Stimulated activated CD8-positive, alpha-beta memory T cell treated with anti-CD3 and anti-CD28 coated beads, Interleukin-15, amount 100 ng/mL, for 24 hours (primary cell): ENCODE measurements at places on chromosomes 5 and 9.

- no peak for DNase-seq
These were observed 3.3 kb downstream of the STKLD1 start for GRCh38 chr9:133379153-133380086.

DNA sequence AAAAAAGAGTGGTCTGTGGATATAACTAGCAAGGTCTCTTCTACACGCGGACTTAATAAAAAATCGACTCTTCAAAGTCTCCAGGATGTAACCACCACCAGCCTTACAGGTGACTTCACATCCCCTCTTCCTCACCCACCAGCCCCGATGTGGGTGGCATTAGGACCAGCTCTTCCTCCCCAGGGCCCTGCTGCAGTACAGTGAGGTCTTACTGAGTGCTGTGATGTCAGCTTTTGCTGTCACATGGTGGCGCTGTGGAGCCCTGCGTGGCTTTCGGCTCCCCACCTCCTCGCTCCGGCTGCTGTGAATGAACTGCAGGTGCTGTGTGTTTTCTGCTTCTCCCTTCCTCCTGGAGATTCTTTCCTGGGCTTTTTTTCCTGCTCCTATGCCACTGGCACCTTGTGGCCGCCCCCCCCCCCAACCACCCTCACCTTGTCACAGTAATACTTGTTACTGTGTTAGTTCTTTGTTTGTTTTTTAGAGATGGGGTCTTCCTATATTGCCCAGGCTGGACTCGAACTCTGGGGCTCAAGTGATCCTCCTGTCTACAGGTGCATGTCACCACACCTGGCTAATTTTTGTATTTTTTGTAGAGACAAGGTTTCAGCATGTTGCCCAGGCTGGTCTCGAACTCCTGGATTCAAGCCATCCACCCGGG lies 15.8 kb upstream of the RAPGEF1 start:
- DNase-seq, result peak; percentile 64

DNA sequence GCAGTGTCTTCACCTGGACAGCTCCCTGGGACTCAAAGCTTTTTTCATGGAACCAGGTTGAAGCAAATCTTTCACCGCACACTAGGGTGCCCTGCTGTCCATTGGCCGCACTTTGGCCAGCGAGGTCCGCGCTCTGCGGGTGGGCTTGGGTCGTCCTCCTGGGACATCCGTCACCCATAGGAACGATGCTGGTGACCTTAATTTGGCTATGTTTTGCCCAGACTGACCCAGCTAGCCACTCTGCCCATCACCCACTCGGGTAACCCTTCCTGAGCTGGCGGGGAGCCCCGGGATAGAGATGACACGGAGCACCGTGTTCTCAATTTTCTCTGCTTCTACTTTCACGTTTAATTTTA lies 25.9 kb downstream of the ZDHHC11B start:
- DNase-seq, result no peak

DNA sequence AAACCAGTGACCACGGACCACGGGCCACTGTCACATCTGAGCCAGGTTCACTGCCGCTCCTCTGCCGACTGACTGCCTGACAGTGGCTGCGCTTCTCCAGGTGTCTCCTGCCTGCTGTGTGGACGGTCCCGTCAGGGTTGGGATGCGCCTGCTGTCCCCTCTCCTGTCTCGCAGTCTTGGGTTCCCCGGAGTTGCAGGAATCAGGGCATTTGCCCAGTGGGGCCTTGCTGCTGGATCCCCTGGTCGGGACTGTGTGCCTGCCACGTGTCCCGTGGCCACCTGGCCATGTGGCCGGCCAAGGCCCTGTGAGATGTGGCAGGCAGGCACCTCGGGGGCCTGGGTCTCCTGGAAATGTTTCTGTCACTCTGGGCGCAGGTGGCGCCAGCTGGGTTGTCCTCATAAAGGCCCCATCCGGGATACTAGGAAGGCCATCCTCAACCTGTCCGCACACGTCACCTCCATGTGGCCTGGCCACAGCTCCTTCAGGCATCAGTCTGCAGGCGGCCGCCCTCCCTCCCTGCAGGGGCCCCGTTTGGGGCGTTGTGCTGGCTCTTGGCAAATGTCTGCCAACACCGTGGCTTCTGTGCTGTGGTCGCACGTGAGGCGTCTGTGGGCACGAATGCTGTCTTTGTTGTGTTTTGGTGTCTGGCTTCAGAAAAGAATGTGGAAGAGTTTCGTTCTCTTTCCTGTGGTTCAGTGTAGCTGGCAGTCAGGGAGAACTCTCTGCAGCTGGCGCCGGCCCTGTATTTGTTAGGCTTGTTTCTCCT lies 6.4 kb upstream of the TOR4A start:
- DNase-seq, result no peak

- DNase-seq, result no peak
These were observed 68.1 kb downstream of the AOPEP start for GRCh38 chr9:94794476-94795167.

DNA sequence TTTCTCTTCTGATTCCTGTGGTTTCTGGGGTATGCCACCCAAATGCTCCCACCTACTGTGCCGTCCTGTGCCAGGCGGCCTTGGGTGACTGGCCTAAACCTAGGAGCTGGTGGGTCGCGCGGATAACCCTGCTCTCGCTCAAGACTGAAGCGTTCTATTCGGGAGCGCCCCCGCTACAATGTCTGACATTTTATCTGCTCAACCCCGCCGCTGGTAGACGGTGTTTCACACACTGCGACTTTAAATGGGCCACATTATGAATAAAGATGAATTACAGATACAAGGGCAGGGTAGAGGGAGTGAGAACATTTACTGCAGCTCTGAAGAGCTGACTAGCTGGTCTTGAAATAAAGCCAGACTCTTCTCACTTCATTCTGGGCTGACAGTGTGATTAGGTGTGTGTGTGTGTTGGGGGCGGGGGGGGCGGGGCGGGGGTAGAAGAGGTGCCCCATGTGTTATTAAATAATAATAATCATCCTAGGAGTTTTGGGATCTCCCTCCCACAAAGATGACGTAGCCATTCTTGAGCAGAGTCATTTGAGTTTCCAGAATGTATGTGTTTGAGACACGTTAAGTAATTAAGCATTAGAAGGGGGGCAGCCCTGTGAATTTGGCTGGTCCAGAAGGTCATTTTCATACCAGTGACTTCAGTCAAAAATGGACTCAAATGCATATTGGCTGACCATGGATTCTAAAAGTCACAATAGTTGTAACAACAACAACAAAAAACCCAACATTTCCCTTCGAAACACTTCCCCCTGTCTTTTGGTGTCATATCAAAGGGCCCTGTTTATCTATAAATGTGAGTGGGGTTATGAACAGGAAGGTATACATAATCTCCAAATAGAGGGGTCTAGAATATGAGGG lies 1.0 kb upstream of the PTCH1 start:
- no peak for DNase-seq

DNA sequence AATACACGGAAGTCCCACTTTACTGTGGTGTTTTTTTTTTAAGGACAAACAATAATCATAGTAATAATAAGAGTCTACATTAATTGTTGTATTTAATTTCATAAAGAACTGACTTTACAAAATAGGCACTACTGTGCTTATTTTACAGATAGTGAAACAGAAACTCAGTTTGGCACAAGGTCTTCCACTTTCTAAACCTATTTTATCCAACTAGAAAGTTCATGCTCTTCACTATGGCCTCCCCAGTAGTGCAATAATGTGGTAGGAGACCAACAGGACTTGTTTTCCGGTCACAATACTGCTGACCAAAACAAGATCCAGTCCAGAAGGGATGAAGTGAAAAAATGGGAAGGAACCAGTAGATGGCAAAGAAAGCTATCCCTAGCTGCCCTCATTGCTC lies 531.6 kb downstream of the CAAP1 start:
- no peak for DNase-seq

- DNase-seq, result no peak
These were observed 18.6 kb upstream of the TMEM174 start for GRCh38 chr5:73154208-73155006.

GRCh38 chr9:100729336-100729895 lies 151.5 kb downstream of the CAVIN4 start:
- no peak for DNase-seq

GRCh38 chr5:60929024-60929423 lies 15.8 kb downstream of the ERCC8 start:
- DNase-seq, result no peak

DNA sequence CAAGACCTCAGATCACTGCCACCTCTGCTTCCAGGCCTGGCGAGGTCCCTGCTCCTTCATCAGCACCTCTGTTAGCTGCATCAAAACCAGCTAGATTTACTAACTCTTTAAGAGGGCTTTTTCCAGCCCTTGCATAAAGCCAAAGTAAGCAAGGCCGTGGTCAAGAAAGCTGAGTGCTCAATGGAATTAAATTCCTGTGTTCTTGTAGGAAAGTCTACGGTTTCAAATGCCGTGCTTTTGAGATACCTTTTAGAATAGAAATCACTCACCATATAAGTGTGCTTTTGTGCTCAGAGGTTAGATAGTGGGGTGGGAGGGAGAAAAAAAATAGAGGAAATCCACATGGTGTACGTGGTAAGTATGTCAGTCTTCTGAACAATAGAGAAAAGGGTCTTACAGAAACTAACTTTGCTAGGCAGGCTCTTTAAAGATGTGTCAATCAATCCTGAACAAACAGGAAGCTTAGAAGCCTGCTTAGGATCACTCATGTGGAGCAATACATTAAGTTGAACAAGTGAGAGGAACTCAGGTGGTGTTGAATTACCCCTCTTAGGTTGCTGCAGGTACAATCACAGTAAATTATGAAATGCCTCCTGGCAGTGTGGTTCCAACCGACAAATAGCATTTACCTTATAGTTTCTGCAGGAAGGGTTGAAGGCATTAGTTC lies 79.7 kb downstream of the SEMA6A start:
- DNase-seq, result no peak

GRCh38 chr9:129182122-129182521 lies 4.1 kb upstream of the IER5L start:
- DNase-seq, result no peak

DNA sequence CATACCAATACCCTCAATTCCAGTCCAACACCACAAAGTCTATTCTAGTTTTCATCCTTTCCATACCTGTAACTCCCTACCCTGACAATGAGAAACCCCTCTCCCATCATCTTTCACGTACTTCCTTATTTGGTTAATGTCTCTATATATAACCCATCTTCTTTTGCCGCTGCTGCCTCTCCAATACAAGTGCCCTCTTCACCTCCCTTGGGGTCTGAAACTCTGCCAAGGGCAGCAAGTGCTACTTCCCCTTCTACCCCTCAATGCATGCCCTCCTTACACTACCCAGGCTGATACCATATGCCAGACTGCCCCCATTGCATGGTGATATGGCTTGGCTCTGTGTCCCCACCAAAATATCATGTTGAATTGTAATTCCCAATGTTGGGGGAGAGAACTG lies 24.4 kb upstream of the SMIM15 start:
- no peak for DNase-seq

GRCh38 chr9:37407468-37407867 lies 15.0 kb upstream of the GRHPR start:
- DNase-seq, result no peak

- DNase-seq, result no peak
These were observed 285.2 kb downstream of the CDH12 start for GRCh38 chr5:22567983-22568382.

DNA sequence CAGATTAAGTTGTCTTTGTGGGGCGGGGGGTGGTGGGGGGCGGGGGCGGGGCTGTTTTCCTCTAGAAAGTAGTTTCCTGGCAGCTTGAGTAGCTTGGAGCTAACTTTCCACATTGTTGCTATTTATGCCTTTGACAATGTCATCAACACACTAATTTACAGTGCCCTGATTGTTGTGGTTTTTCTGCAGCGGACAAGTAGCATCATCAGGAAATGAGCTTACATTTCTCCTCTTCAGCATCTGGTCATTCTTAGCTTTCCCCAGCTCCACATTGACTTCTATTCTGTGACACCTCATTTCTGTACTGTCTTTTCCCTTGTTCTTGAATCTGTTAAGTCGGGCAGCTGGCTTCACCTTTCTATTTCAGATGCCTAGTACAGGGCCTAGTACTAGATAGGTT lies 112.3 kb upstream of the RAD23B start:
- DNase-seq, result no peak

DNA sequence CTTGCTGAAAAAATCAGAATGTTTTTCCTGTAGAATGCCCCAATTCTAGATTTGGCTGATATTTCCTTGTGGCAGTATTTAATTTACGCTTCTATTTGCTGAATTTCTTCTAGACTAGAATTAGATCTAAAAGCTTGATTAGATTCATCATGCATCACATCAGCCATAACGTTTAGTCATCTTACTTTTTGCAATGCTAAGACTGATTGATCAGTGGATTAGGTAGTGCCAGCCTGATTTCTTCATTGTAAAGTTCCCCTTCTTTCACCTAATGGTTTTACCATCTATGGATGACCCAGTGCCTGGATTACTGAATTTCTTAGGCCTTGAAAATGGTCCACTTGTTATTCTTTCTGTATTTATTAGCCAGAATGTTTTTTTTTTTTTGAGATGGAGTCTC lies 83.9 kb downstream of the PBX3 start:
- DNase-seq, result no peak

GRCh38 chr9:112075009-112075378 lies 100.1 kb downstream of the SUSD1 start:
- no peak for DNase-seq

GRCh38 chr5:173904151-173904550 lies 16.0 kb downstream of the CPEB4 start:
- DNase-seq, result no peak

DNA sequence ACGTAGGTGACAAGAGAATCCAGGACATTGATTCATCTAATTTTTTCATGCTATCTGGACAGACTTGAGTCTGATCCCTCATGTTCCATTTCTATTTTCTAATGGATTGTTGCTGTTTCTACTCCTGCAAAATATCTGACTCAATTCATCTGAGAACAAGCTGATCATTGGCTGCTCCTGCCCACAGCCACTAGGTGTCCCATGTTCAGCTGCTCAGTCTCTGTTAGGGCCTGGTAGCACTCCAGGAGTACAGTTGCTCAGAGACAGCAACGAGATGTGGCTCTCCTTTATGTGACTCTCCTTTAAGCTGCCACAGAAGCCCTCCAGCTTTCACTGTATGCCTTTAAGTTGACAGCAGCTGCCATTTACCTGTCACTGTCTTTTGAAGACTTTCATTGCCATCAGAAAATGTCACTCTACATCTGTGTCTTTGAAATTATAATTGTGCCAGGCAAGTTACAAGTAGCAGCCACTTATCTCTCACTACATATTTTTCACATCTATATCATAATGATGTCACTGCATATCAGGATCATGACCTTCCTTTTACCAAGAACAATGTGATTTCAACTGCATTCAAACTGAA lies 1944.2 kb upstream of the NUDT12 start:
- no peak for DNase-seq

DNA sequence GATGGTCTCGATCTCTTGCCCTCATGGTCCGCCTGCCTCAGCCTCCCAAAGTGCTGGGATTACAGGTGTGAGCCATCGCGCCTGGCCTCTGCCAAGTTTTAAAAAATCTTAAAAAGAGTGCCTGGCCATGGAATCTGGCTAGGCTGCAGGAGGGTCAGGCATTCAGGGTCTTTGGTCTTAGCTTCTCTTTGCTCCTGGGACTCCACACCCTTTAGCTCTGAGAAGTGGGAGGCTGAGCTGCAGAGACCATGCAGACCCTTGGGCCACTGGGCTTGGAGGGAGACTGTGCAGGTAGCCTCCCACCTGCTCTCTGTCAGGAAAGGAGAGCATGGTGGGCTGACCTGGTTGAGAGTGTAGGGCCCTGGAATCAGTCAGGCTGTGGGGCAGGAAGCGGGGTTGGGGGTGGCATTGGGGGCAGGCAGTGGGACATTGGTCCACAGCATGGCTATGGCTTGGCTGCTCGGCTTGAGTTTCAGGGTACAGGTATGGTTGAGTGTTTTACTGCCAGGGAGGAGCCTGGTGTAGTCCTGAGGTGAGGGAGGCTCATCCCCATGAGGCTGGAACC lies 20.8 kb downstream of the PHF2 start:
- no peak for DNase-seq
